HCT116 (cell line): ENCODE measurements at places on chromosomes 5 and 9.

DNA sequence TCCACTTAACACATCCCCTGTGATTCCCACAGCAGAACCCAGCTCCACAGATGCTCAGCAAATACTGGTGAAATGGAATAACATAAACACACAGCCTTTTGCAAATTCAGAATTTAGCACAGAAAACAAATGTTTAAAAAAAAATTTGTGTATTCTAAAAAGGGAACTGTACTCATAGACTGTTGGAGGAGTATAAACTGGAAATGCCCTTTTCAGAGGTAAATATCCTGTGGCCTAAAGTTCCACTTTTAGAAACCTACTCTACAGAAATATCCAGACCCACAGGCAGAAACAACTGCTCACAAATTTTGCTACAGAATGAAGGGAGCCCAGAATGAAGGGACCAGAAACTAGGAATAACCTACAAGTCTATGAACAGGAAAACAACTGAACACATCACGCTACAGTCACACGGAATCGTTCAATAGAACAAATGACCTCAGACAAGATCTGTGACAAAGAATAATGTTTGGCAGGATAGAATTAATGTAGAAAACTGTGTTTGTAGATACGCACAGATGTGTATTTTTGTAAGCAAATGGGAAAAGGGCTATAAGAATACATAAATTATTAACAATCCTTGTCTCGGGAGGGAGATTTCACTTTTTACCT is 78.5 kb downstream of the SHB start:
- no peak for DNase-seq

GRCh38 chr5:143524338-143524945 is 121.0 kb upstream of the NR3C1 start:
- no peak for DNase-seq

- DNase-seq = no peak
Measured at GRCh38 chr9:134061688-134062371, 6.0 kb downstream of the BRD3 start.

DNA sequence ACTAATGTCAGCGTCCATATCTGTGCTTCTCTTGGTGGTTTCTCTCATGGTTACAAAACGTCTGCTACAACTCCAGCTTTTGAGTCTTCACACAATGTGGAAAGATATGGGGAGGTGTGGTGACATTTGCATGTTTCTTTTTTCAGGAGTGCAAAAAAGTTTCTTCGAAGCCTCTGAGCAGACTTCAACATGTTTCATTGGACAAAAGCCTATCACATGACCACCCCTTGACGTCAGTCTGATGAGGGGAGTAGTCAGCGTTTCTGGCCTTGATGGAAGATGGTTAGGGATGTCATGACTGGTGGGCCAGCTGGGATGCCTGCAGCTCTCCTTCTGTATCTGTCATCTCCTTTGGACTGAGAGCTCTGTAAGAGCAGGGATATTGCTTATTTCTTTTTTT is 61.4 kb downstream of the PTPDC1 start:
- DNase-seq = no peak

GRCh38 chr9:73116880-73117279 is 34.8 kb upstream of the ANXA1 start:
- DNase-seq = no peak
